Right atrium auricular region (tissue), 2 donors: ENCODE measurements at places on chromosomes 7 and 10. TPM values are rescaled to one million over a fixed set of nuclear protein-coding genes. Genes with fewer than 3 reads are reported as not detected.

Gene HOXA3
- total RNA-seq = 0.28 TPM

Gene PKD2L1
- total RNA-seq = not detected

Gene LRRTM3
- not detected for total RNA-seq

Gene TMEM236
- 0.90 TPM for total RNA-seq
